ENCODE measurements at places on chromosomes 7 and 10.

DNA sequence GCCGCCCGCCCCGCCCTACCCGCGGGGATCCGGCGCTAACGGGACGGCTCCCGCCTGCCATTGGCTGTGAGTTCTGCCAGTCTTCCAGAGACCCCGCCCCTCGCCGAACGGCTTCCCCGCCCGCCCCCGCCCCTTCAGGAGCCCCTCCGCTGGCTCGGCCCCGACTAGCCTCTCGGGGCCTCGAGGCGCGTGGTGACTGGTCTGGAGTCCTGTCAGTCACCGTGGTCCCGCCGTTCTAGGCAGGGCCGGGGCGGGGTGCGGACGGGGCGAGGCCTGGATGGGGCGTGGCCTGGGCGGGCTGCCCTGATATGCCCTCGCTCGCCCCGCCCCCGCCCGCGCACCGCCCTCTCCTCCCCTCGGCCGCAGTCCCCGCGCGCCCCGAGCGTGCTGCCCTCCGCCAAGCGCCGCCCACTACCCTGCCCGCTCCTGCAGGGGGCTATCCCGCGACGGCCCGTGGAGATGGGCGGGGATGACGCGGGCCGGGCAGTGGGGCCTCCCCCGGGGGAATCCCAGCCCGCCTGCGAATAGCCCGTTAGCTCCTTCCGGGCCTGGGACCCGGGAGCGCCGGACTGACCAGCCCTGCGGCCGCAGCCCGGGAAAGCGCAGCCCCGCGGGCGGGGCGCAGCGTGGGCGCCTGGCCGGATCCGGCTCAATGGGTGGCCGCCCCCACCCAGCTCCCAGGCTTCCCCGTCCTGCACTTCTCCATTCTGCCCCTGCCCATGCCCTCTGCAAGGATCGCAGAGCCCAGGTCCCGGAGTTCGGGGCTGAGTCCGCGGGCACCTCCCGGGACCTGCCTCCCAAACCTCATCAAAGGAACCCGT, 444 bp upstream of the HIP1 start:
- DNase-seq: peak; percentile 99

DNA sequence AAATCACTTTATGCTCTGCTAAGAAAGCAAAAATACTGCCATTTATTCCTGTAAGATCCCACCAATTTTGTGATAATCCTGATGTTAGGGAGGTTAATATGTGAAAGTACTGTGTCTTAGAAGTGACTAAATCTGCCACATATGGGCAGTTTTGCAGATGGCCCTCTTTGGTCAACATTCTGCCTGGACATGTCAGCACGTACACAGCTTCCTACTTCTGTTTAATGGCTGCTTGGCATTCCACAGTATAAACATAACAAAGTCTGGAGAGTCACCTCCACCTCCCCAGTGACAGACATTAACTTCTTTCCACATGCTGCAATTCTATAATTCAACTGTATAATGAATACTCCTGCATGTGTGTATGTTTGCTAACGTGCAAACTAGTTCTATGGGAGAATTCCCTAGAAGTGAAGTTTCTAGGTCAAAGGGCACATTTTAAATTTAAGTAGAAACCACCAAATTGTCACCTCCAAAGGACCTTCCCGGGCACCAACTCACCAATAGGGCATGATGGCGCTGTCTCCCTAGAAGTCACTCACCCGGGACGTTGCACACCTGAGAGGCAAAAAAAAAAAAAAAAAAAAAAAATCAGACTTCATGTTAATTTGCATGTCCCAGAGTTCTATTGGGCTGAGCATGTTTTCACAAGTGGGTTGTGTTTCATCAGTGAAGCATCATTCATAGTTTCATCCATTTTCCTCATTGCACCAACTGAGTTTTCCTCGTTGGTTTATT, 38.9 kb downstream of the MKI67 start:
- no peak for DNase-seq

DNA sequence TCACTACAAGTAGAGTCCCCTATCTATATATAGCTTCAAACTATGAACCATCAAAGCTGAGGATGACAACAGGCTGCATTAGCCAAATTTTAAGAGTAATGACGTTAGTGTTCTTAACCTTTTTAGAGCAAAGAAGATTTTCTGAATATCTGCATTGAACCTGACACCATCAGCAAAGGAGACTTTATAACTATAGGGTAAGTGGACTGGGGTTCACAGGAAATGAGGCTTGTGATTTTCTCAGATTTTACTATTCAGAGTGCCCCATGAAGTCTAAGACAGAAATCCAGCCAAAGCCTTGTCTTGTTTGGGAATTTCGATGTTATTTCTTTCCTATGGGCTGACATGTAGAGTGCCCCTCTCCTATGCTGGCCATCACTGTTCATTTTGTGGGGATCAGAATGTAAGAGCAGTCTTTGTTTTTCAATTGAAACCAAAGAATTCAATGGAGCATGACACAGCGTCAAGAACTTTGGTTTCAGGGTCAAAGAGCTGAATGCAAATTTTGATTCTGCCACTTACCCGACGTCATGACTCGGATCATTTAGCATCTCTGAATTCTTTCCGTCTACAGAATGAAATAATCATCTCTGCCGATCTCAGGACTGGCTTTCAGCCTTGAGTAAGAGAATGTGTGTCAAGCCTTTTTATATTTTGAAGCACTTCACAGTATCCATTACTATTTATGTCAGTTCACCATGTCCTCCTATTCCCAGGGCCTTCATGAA, 52.7 kb downstream of the DENND11 start:
- no peak for DNase-seq

DNA sequence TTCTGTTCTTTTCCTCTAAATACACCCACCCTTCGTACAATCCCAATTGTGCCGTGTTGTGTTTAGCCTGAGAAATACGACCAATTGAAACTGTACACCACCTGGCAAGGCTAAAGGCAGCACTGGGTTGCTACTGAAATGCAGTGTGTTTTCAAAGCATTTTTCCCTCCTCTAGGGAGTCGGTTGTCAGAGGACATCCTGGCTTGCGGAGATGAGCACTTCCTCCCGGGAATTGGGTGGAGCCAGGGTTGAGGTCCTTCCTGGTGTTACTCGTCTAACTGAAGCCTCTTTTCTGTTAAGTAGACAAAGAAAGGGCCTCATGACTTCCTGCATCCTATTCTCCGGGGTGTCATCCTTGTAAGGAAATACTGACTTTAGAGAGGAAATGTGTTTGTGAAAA, 133.5 kb downstream of the MTPAP start:
- no peak for DNase-seq

DNA sequence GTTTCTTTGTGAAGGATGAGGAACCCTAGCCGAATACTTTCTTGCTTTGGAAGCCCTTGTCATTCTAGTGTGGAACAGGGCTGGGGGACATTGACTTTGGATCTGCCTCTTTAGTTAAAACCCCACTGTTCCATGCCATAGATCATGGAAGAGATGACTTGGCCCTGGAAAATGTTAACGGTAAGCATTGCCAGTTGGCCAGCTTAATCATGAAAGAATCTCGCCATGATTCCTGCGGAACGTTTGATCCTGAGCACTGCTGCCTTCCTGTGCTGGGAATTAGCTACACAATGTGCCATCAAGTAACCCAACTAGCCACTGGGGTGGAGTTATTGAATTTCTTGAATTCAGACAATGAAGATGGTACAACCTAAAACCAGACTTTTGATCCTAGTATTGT, 177.6 kb upstream of the FZD8 start:
- DNase-seq: no peak

DNA sequence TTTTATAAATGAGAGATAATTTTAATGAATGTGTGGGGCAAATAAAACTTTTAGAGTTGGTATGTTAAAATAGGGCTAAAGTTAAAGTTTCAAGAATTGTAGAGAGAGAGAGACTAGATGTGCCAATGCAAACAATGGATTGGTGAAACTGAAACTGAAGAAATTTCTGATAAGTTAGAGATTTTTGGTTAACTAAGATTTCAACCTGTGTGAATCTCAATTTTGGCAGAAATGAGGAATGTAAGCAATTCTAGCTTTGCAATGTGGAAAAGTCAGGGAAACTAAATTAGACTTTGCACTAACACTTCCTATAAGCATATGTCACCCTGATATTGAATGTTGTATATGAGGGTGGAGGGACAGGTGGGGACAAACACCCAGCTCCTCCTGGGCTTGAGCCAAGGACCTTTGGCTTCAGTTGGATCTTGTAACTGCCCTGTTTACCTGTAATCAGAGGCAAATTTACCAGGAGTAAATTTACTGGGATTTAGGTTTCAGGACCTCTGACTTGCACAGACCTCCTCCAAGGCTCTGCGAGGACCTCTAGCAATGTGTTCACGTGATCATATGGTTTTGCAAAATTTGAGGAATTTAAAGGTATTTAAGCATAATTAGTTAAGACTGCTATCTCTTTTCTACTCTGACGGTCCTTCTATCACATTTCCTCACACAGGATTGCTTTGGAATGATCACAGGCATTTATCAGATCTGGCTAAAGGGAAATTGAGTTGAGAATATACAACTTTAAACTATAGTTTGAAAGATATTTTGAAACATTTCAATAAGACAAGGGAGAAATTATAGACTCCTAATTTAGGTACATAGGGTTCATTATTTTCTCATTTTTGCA, 33.1 kb upstream of the RPA3 start:
- DNase-seq: no peak

- no peak for DNase-seq
These were observed 136.5 kb upstream of the ETV1 start for GRCh38 chr7:14125998-14126397.

DNA sequence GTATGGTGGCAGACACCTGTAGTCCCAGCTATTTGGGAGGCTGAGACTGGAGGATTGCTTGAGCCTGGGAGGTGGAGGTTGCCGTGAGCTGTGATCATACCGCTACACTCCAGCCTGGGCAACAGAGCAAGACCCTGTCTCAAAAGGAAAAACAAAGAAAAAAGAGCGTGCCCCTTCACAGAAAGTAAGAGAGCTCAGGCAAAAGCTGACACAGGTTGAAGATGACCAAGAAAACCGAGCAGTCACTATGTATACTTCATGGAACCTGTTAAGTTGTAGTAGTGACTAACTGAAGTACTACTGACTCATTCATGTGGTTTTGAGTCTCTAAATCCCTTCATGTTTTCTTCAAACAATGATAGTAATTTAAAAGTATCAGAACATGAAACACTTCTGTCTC, 1.2 kb upstream of the PRRT4 start:
- no peak for DNase-seq

GRCh38 chr10:44006771-44007170, 358.1 kb upstream of the ZNF32 start:
- DNase-seq: no peak

DNA sequence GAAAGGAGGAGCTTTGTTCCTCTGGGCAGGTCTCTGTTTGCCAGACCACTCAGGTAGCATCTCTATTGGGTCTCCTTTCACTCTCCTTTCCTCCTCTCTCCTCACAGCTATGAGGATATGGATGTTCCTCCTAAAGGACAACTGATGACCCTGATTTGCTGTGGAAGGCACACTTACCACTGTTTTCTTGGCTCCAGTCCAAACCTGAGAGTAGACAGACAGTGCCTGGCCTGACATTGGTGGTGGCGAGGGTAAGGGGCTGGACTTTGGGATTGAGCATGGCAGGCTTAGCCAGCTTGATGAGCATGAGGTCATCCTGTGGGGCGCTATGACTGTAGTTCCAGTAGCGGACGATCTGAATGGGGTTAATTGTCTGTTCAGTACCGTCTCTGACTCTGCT, 3.6 kb downstream of the PRSS37 start:
- DNase-seq: no peak

DNA sequence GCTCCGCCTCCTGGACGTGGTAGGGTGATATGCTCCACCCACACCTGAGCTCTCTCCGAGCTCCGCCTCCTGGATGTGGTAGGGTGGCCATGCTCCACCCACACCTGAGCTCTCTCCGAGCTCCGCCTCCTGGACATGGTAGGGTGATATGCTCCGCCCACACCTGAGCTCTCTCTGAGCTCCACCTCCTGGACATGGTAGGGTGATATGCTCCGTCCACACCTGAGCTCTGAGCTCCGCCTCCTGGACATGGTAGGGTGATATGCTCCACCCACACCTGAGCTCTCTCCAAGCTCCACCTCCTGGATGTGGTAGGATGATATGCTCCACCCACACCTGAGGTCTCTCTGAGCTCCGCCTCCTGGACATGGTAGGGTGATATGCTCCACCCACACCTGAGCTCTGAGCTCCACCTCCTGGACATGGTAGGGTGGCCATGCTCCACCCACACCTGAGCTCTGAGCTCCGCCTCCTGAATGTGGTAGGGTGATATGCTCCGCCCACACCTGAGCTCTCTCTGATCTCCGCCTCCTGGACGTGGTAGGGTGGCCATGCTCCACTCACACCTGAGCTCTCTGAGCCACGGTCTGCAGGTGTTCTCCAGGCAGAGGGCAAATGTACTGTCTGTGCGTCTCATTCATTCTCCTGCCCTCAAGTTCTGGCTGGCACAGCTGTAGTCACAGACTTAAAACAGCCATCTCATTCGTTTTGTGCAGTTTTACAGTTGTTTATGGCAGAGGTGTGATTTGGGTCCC, 252.4 kb downstream of the DIP2C start:
- no peak for DNase-seq

DNA sequence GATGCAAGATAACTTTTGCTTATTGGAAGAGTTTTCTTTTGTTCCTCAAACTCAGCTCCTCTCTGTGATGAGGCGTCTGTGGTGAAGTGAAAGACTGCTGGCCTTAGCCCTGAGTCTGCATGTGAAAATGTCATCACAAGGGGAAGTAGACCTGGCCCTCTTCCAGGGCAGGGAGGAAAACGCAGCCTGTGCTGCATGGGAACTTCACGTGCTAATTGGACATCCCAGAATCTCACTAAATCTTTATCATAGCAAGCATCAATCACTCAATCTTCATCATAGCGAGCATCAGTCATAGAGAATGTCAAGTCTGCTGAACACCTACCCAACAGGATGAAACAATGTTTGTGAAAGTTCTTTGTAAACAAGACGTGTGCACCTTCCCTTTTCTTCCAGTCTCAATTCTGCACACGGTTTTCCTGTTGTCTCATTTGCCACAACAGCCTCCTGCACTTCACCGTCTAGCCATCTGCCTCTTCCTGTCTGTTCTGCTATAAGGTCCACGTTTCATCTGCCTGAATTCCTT, 314.6 kb downstream of the FRMD4A start:
- no peak for DNase-seq

DNA sequence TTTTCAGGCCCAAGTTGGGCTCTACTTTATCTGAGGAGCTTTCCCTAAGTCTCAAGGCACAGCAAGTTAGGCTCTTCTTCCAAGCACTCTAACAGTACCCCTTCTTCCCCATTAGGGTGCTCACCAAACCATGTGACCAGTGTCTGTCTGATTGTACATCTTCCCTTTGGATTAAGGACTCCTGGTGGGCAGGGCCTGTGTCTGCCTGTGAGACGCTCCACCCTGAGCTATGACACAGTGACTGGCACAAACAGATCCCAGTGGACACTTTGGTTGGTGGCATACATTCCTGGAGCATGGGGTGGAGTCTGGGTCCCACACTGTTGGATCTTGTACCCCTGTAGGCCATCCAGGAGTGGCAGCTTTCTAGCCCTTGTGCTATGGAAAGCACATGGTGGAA, 23.8 kb downstream of the PLPP4 start:
- DNase-seq: no peak

- DNase-seq: no peak
These were observed 5.5 kb downstream of the RBP4 start for GRCh38 chr10:93595378-93596161.

All from stimulated activated CD4-positive, alpha-beta T cell treated with anti-CD3 and anti-CD28 coated beads, Interleukin-2, amount 100 ng/mL, for 24 hours (primary cell).